ENCODE measurements at places on chromosomes 2 and 18.

GRCh38 chr2:46495231-46496030 lies 16.1 kb downstream of the TMEM247 start:
- no peak for DNase-seq

- DNase-seq, result no peak
Observed at GRCh38 chr2:11466307-11467128, 557 bp upstream of the E2F6 start.

GRCh38 chr2:213545481-213545880 lies 261.2 kb downstream of the SPAG16 start:
- no peak for DNase-seq

- no peak for DNase-seq
Observed at GRCh38 chr2:14982790-14983189, 350.3 kb downstream of the LRATD1 start.

- no peak for DNase-seq
Observed at GRCh38 chr2:58042486-58042970, 4.1 kb upstream of the VRK2 start.

- no peak for DNase-seq
Observed at GRCh38 chr2:73368781-73369180, 16.9 kb upstream of the ALMS1 start.

DNA sequence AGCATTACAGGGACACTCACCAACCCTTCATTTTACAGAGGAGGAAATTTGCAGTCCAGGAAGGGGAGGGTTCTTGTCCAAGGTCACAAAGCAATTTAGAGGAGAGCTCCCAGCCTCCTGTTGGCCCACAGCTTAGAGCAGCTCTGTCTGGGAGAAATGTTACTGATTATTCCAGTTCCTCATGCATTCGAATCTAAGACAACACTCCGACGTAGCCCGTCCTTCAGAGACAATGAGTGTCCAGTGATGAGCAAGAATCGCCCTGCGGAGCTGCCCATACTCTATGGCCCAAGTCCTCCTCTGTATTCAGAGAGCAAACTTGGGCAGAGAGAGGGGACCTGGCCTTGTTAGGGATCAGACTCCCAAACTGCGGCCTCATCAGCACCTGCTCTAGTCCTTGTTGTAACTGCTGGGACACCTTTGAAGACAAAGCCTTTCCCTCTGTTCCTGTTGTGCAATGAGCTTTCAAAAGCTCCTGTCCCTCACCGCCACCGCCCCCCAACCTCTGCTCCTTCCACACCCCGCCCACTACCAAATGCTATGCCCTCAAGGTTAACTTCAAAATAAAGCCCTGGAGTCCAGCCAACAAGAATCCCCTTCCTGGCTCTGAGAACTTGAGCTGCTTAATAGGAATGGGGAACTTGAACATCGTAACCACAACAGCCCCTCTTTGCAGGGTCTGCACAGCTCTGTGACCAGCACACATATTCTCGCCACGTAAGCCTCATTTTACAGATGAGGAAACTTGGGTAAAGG lies 234.8 kb upstream of the SMAD2 start:
- no peak for DNase-seq

- no peak for DNase-seq
Observed at GRCh38 chr18:5309888-5310470, 14.5 kb upstream of the ZBTB14 start.

DNA sequence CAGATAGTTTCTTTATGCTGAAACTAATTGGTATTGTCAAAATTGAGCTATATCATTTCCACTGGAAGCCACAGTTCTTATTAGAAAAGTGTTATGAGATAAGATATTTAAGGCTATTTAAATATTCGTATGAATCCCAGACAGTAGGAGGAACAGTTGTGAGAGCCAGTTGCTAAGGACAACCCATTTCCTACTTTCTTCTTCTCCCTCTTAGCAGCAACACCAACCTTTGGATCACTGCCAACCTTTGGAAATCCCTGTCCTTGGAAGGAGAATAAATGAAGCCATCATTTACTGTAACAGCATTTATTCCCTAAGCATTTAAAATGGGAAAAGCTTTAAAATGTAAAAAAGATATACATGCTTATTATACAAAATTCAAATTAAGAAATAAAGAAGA lies 85.8 kb downstream of the PLCL1 start:
- no peak for DNase-seq

GRCh38 chr2:238165288-238165921 lies 6.6 kb downstream of the ERFE start:
- no peak for DNase-seq

- DNase-seq, result no peak
Observed at GRCh38 chr2:235097196-235097595, 145.4 kb downstream of the SH3BP4 start.

DNA sequence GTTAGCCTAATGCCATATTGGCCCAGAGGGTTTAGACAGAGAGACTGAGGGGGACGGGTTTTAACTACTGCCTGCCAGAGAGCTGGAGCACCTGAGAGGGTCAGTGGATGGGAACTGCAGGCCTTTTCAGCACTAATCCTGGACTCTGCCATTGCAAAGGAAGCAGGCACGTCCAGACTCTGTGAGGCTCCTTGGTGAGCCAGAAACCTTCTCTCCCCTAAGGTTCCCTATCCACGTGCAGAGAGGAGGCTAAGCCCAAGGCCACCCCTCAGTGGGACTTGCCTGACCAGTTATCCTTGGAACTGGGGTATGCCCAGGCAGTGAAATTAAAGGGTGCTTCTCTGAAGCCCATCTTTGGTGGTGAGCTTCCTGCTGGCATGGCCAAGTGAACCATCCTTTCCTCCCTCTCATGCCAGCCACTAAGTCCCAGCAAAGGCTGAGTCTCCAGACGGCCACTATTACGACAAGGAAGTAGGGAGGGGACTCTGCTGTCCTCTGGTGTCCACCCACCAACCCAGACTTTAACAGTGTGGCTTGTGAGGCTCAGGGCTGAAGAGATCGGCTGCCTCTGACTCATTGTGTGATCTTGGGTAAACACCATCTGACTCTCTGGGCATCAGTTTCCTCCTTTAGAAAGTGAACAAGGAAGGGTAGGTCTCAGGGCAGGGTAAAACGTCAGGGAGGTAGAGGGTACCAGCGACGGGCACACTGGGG lies 3.9 kb upstream of the MLPH start:
- no peak for DNase-seq

- DNase-seq, result no peak
Observed at GRCh38 chr2:35973132-35973736, 382.3 kb upstream of the CRIM1 start.

- no peak for DNase-seq
Observed at GRCh38 chr18:44609181-44609941, 71.3 kb upstream of the SETBP1 start.

DNA sequence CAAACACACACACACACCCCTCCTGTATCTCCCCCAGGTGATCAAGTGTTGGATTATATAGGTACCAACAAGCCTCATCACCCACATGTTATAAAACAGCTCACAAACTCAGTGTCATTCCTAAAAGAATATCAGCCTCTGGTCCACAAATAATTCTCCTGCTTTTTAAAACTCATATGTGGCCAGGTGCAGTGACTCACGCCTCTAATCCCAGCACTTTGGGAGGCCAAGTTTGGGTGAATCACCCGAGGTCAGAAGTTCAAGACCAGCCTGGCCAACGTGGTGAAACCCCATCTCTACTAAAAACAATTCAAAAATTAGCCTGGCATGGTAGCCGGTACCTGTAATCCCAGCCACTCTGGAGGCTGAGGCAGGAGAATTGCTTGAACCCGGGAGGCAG lies 87.8 kb downstream of the LRATD1 start:
- no peak for DNase-seq

DNA sequence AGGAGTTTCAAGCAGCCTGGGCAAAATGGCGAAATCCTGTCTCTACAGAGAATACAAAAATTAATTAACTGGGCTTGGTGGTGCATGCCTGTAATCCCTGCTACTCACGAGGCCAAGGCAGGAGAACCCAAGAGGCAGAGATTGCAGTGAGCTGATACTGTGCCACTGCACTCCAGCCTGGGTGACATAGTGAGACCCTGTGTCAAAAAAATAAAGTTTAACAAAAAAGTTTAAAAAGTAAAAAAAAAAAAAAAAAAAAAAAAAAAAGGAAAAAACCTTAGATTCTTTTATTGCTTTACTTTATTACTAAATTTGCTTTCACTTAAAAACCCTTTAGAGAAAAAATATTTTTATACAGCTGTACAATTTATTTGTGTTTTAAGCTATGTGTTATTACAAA lies 10.7 kb downstream of the CREB1 start:
- DNase-seq, result no peak

- DNase-seq, result no peak
Observed at GRCh38 chr2:97716695-97717612, 3.6 kb downstream of the ZAP70 start.

DNA sequence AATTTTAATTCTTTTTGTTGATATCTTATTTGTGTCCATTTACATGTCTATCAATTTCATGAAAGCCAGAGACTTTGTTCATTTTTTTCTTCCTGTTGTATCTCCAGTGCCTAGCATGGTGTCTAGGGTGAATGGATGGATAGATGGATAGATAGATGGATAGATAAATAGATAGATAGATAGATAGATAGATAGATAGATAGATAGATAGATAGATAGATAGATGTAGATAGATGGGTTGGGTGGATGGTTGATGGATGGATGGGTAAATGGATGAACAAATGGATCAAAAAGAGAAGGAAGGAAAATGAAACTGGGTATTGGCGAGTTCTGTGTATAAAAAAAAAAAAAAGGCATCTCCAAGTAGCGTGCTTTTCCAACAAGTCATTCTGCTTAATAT lies 120.5 kb downstream of the FAM124B start:
- no peak for DNase-seq

GRCh38 chr2:144382849-144383248 lies 137.1 kb downstream of the ZEB2 start:
- no peak for DNase-seq

DNA sequence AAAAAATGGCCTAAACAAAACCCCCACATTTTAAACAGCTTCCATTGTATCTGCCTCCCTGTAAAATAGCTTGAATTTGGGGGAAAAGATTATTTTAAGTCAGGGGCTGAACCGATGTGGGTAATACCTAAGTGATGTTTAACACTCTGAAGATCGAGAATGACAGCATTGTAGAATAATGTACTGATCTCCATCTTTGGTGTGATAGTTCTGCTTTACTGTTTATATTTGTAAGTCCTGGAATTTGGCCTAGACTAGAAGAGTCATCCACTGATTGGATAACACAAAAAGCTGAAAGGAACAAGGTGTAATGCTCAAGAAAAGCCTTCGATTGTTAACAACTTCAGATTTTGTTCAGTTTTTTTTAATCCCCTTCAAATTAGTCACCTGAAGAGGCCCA lies 53.8 kb upstream of the CCDC68 start:
- DNase-seq, result no peak

DNA sequence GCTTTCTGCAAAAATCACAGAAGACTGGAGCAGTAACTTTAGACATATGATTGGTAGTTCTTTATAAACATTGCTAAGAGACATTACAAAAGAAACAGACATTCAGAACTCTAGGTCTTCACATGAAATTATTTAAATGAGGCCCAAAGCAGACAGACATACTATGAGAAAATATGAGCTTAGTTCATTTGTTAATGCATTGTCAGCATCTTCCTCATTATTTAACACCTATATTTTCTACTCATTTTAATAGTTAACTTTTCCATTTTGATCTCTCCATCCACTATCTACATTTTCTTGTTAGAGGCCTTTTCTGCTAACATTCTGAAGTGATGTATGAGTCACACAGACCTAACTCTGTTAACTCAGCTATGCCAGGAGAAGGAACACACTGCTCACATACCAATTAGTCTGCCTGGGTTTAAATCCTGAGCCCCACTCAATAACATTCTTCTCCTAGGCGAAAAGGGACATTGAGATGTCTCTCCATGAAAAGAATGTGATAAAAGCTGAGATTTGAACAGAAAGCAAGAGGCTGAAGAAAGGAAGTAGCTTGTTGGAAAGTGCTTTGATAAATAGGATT lies 400.3 kb upstream of the PKDCC start:
- DNase-seq, result no peak

GRCh38 chr18:4207383-4207985 lies 247.6 kb downstream of the DLGAP1 start:
- no peak for DNase-seq

DNA sequence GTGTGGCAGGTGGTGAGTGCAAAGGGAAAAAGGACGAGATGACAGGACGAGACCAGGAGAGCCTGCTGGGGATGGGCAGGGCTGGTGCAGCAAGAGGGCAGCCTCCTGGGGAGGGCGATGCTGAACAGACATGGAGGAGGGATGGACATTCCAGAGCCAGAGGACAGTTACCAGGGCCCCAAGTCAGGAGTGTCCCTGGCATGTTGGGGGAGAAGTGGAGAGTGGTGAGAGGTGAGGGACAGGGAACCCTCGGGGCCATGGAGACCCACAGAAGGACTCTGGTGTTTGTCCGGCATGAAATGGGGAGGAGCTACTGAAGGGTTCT lies 19.0 kb downstream of the MTERF4 start:
- DNase-seq, result no peak

DNA sequence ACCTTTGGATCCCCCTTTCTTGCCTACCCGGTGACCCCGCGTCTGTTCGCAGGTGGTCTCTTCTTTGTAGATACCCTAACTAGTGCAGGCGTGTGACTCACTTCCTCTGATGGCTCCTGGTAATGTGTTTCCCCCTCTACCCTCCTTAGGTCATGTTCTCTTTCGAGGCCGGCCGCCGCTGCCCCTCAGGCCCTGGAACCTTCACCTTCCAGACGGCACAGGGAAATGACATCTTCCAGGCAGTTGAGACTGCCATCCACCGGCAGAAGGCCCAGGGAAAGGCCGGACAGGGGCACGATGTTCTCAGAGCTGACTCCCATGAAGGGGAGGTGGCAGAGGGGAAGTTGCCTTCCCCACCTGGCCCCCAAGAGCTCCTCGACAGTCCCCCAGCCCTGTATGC lies 1.6 kb downstream of the DOK1 start:
- no peak for DNase-seq

- no peak for DNase-seq
Observed at GRCh38 chr18:75202696-75203365, 6.1 kb downstream of the PTGR3 start.

- DNase-seq, result no peak
Observed at GRCh38 chr2:217641960-217642359, 360.8 kb downstream of the TNS1 start.

GRCh38 chr2:181306785-181307184 lies 150.4 kb upstream of the ITGA4 start:
- DNase-seq, result no peak

- DNase-seq, result no peak
Observed at GRCh38 chr2:37568565-37568964, 102.9 kb downstream of the CDC42EP3 start.

Data from T-helper 1 cell (primary cell).